ENCODE measurements at places on chromosomes 16 and 17.

- DNase-seq, result no peak
Measured at GRCh38 chr17:1460233-1460632, 4.2 kb upstream of the CRK start.

- no peak for DNase-seq
Measured at GRCh38 chr16:80527297-80527696, 13.5 kb upstream of the DYNLRB2 start.

DNA sequence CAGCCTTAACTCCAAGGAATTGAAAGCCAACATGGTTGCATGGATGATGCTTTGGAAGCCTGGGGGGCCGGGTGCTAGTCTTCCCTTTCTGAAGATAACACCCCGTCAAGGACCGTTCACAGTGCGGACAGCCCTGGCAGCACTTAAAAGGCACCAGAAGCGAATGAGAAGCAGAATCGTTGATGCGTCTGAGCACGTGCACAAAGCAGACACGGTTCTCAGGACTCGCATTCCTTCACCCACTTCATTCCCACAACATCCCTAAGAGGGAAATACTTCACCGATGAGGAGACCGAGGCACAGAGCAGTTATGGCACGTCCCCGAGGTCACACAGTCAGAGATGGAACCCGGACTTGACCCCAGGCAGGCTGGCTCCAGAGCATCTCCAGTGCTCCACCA lies 14.2 kb downstream of the TRPV1 start:
- no peak for DNase-seq

- no peak for DNase-seq
Measured at GRCh38 chr17:16258901-16259300, 41.9 kb downstream of the PIGL start.

DNA sequence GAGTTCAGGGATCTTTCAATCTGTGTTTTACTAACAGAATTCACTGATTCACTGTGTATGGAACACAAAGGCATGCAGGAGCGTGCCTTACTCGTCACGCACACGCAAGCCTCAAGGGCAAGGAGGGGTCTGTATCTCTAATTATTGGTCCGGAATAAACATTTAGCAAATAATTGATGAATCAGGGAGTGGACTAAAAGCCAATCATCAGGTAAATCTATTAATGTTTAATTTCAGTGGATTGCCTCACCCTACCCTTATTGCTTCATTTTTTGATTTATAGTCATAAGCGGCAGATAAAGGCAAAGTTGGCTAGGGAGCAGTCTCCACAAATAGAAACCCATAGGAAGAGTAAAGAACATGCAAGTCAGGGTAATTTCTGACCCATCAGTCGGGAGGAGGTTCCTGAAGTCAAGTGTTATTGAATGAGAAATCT lies 7.4 kb upstream of the HSD17B2 start:
- DNase-seq, result no peak

DNA sequence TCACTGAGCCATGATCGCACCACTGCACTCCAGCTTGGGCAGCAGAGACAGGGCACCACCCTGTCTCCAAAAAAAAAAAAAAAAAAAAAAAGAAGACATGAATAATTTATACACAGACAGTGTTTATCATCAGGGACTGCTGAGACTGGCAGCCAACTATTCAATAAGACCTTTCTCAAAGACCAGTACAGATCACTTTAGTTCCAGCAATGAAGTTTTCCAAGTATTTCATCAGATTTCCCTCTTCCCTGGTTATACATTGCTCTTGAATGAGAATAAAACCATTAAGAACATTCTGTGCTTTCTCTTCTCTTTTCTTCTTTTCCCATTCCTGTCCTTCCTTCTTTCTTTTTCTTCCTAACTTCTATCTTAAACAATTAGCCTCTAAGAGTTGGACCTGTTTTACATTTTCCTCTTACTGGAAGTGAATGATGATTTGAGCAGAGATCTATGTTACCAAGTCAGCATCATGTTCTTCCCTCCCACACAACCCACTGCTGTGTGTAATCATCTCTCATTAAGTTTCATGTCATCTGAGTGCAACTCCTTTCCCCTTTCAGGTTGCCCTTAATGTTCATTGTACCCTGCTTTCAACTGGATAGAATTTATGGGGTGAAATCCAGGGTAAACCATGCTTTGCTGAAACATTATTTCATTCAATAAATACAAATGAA lies 35.9 kb upstream of the SMIM36 start:
- no peak for DNase-seq

GRCh38 chr17:40203131-40203530 lies 16.0 kb upstream of the WIPF2 start:
- no peak for DNase-seq

DNA sequence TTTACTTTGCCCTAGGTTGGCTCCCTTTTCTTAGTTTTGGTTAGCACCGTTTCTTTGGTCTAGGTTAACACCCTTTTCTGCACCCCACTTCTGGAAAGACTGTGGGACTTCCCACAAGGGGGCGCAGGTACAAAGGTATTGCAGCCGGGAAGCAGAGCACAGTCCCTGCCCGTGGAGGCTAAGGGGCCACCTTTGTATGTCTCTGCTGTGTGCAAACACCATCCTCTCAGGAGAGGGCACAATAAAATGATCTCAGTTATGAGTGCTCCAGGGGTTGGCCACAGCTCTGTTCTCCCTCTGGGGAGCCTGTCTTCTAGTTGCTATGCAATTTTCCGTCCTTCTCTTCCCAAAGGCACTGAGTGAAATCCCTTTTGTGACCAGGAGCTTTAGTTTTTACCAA lies 28.4 kb upstream of the TMC5 start:
- no peak for DNase-seq

GRCh38 chr16:21167929-21168602 lies 9.6 kb downstream of the LDAF1 start:
- DNase-seq, result no peak

- DNase-seq, result no peak
Measured at GRCh38 chr17:36546418-36547093, 1.8 kb downstream of the GGNBP2 start.

GRCh38 chr16:14437426-14437825 lies 192.6 kb downstream of the PARN start:
- no peak for DNase-seq

DNA sequence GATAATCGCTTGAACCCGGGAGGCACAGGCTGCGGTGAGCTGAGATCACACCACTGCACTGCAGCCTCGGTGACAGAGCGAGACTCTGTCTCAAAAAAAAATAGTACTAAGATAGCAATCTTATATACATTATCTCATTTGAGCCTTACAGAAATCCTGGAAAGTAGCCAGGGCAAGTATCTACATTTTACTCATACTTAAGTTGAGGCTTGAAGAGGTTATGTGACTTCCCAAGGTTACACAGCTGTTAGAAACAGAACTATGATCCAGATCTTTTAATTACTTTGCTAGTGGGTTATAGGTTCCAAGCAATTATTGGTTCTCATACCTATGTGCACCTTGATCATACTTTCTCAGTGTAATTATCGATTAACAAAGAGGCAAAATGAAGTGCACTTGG lies 15.4 kb downstream of the C17orf78 start:
- no peak for DNase-seq

GRCh38 chr17:59963738-59964481 lies 630 bp downstream of the RNFT1 start:
- peak; percentile 4 for DNase-seq

GRCh38 chr16:12188061-12188934 lies 211.8 kb downstream of the SNX29 start:
- no peak for DNase-seq

DNA sequence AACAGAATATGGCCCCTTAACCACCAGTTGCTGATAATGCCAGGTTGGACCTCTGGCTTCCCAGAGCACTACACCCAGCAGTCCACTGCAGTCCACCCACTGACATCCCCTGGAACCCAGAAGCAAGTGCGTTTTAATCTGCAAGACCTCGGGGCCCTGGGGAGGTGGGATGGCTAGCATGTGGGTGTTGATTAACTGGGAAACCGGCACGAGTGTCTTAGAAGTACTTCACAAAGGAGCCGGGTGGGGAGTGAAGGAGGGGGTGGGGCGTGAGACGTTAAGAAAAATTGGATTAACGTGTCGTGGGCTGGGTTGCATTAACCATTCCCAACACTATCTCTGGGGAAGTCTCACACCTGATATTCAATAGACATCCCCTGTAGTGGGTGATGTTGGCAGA lies 6.1 kb upstream of the HIC1 start:
- no peak for DNase-seq

DNA sequence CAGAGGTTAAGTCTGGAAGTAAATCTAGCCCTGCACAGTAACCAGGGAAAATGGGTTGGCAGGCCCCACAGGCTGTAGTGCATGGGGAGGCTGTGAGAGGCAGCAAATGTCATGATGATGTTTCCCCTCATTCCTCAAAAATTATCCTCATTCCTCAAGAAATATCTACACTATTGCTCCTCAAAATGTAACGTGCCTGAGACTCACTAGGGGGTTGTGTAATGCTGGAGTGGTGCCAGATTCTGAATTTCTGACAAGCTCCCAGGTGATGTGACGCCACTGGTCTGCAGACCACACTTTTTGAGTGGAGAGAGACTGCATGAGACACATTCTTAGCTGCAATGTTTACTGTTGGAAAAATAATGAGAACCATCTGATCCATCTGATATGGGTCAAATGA lies 1.2 kb upstream of the MPP3 start:
- DNase-seq, result no peak

DNA sequence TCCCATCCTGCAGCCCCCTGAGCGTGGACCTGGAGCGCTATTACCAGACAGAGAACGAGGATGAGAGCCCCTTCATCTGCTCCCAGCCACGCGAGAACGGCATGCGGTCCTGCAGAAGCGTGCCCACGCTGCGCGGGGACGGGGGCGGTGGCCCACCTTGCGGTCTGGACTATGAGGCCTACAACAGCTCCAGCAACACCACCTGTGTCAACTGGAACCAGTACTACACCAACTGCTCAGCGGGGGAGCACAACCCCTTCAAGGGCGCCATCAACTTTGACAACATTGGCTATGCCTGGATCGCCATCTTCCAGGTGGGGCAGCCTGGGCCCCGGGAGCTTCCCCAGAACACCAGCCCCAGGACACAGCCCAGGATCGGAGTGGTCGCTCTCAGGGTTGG lies 12.0 kb downstream of the CACNA1G start:
- no peak for DNase-seq

DNA sequence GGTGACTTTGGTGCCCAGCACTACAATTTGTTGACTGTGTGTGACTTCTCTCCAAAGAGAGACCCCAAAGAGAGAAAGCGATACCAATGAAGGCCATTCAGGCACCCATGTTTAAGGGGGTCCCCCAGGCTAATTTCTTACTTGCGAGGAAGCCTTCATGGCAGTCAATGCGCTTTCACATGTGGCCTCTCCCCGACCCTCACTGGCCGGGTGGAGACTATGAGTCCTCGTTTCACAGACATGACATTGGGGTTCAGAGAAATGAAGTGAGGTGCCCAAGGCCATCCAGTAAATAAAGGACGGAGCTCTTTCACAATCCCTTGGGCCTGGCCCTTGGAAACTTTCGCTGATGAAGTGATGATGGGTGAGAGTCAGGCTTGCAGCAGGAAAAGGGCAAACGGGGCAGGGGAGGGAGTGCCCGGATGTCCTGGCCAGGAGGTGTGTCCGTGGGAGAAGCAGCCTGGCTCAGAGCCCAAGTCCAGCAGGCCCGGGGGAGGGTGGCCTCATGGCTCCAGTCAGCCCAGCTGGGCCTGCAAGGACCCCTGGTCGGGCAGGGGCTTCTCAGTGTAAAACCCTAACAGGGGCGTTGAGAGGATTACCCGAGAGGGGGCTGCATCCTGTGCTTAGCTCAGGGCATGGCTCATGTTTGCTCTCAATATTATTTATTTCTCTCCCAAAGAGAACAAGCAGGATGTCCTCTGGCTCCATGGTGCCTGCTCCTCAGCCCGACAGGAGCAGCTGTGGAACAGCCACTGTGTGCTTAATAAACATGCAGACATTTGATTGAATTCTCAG lies 14.7 kb downstream of the TBX2 start:
- DNase-seq, result no peak

- no peak for DNase-seq
Measured at GRCh38 chr17:19876529-19877161, 8.9 kb upstream of the ULK2 start.

- no peak for DNase-seq
Measured at GRCh38 chr17:7109461-7110322, 4.9 kb downstream of the ASGR2 start.

- no peak for DNase-seq
Measured at GRCh38 chr16:80932708-80933095, 74.0 kb downstream of the CMC2 start.

DNA sequence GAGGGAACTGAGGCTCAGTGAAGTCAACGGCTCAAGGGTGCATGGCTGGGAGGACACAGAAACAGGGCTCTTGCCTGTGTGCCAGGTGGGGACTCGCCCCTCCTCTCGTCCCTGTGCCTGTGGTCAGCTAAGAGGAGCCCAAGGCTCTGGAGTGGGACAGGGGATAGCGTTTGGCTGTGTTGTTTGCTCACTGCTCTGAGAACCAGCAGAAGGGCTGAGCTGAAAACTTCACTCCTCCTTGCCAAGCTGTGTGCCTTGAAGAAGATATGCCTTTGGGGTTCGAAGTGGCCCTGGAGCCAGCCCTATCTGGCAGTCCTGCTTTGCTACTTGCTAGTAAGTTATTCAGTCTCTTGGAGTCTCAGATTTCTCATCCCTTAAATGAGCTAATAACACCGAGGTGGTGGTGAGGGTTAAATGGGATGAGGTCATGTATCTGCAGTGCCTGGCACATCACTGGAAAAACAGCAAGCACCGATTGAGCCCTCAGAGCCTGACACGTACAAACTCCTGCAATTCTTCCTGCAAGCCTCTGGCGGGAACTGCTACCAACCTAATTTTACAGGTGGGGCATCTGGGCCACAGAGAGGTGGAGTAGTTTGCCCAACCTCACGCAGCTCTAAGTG lies 17.7 kb downstream of the FOXL1 start:
- no peak for DNase-seq

DNA sequence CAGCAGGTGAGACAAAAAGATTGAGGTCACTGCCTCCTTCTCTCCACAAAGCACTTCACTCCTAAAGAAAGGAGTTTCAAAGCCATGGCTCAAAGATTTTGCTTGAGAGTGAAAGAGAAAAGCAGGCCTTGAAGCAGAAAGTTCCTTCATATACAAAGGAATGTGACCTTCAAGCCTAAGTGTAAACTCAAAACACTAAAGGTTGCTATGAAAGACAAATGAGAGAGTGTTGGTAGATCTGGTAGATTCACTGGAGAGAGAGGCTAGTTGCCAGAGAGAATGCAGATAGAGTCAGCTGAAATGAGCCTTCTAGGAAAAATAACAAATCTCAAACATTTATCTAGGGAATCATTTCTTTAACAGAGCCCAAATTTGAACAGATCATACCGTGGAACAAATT lies 305.2 kb downstream of the CDH8 start:
- no peak for DNase-seq

- DNase-seq, result peak; percentile 10
Measured at GRCh38 chr16:13390093-13390985, 488.9 kb downstream of the SHISA9 start.

GRCh38 chr16:57462978-57463362 lies 491 bp downstream of the POLR2C start:
- no peak for DNase-seq

Data from NCI-H187 treated with DMSO at 0.1 percent for 48 hours (cell line).